Stimulated activated CD8-positive, alpha-beta memory T cell treated with anti-CD3 and anti-CD28 coated beads, Interleukin-15, amount 100 ng/mL, for 4 hours (primary cell): ENCODE measurements at places on chromosomes 3 and 15.

DNA sequence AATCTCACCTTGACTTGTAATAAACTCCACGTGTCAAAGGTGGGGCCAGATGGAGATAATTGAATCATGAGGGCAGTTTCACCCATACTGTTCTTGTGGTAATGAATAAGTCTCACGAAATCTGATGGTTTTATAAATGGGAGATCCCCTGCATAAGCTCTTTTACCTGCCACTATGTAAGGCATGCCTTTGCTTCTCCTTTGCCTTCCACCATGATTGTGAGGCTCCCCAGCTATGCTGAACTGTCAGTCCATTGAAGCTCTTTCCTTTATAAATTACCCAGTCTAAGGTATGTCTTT is 45.5 kb downstream of the SUCNR1 start:
- DNase-seq: no peak

- DNase-seq: no peak
Observed at GRCh38 chr15:89806210-89806558, 8.5 kb downstream of the ANPEP start.

- no peak for DNase-seq
Observed at GRCh38 chr3:30253832-30254231, 352.6 kb upstream of the TGFBR2 start.

- DNase-seq: no peak
Observed at GRCh38 chr3:134314588-134315285, 59.5 kb downstream of the AMOTL2 start.

- no peak for DNase-seq
Observed at GRCh38 chr15:93496888-93497287, 407.9 kb upstream of the RGMA start.

DNA sequence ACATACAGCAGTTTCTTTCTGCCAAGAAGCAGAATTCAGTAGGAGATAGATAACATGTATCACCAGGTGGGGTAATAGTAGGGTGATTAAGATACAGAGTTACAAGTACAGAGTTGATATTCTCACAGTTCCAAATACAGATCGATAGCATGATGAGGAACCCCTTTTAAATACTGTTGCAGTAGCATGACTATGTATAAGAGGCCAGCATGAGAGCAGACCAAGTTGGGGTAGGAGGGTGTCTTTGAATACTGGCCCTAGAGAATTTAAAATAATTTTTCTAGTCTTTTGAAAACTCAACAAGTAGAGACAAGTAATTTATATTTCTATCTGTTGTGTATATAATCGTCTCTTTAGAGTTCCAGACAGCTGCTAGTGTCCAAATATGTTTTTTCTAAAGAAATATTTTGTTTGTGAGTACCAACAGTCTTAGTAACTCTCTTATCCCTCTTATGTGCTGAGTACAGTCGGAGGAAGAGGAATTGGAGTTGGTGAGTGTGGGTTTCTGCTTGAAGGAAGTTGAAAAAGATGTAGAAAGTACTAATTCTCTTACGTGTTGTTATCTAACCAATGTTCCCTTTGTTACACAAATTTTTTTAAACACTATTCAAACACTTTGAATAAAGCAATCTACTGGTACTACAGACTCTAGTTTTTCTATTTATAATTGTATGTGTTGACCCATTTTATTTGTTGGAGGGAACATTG is 30.2 kb downstream of the LYSMD4 start:
- DNase-seq: no peak

GRCh38 chr3:123679712-123680386 is 95.0 kb upstream of the HACD2 start:
- no peak for DNase-seq

DNA sequence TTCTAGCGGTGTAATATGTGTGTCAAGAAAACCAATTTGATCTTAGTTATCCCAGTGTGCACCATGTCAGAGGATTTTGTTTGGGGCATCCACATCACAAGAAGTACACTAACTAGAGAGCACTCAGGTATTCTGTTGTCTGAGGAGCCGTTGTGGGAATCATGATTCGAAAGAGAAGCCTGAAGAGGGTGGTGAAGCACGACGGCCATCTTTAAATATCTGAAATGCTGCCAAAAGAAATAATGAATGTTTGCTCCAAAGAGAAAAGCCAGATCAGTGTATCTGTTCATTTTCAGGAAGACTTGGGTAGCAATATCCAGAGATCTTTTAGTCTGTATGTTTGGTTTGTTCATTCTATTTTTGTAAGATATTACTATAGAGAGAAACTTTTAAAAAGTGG is 180.7 kb downstream of the KLHL25 start:
- no peak for DNase-seq

GRCh38 chr15:40843261-40843884 is 475 bp upstream of the SPINT1 start:
- no peak for DNase-seq

DNA sequence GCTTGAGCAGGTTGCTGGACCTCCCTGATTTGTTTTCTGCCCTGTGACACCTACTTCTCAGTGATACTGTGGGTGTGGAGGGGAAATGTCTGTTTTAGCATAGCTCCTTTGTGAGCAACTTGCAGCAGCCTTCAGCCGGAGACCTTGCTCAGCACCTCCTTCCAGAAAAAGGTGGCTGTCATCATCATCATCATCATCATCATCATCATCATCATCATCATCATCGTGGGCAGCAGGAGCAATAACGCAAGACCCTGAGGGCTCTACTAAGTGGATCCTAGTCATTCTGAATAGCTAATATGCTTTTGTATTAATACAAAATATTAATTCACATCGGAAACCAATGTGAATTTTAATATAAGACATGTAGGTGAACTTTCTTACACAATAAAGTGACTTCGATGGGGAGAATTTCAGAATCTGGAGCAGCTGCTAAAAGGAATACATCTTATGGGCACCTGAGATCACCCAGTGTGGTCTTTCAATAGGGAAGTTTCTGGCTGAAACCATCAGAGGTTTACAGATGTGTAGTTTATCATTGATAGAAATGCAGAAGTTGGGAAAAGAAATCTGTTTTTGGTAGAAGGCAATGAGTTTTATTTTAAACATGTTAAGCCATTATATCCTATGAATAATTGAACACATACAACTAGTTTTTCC is 8.6 kb downstream of the GABRR3 start:
- DNase-seq: no peak

DNA sequence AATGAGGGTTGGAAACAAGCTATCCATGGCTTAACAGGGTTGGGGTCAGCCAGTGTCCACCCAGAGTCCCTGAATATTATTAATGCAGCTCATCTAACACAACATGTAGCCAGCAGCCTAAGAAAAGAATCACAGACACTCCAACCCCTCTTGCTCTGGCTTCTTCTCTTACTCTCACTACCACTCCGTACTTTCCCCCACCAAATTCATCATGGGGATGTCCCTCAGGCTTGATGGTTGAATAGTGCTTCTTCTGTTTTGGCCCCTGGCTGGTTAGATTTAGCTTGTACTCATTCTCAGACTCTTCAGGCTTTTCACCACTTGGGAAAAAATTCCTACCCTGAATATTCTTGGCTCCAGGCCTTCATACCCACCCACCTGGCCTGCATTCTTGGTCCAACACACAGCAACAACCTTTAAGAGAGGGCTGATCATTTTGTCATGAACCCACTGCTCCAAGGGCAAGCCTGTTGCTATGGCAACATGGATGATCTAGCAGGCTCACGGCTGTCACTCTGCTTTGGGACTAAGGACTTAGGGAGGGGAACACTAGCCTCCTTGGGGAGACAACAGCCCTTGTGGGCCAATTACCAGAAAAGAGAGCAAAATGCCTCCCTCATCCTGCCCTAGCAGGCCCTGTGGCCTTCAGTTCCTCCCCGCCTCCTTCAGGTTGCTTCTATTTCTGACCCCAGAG is 9.4 kb upstream of the MED12L start:
- DNase-seq: no peak

- no peak for DNase-seq
Observed at GRCh38 chr15:95653361-95653805, 677.1 kb upstream of the NR2F2 start.

DNA sequence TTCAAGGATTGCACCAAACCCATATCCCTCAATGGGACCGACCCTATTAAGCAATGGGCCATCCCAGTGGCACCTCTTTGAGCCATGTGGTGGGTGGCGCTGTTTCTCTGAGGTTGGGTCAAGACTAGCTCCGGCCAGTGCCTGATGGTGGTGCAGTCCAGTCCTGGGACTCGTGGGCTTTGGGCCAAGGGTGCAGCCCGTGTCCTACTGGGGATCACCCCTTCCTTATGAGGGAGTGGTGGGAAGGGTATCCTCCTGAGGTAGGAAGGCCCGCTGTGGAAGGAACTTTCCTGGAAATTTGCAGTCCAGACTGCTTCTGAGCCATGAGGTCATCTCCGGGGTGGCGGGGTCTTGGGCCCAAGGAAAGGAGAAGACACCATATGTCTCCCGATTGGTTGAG is 231.6 kb downstream of the SNRPN start:
- no peak for DNase-seq

GRCh38 chr3:39272191-39272590 is 7.6 kb downstream of the CX3CR1 start:
- DNase-seq: no peak

- DNase-seq: no peak
Observed at GRCh38 chr15:39643727-39644126, 62.8 kb downstream of the THBS1 start.

DNA sequence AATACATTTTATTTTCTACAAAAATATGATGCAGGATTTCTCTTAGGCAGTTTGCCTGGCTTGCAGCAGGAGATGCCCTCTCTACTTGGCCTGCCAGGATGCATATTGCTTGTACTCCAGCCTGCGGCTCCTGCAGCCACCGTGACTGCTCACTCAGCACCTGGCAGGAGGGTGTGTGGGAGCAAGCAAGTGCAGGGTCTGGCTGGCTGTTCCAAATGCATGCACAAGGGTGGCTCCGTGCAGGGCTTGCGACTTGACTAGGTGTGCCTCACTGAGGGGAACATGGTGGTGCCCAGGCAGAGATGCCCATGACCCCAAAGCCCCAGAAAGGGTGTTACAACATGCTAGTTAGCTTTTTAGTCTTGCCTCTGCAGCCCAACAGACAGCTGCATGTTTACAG is 1240.2 kb upstream of the ALCAM start:
- no peak for DNase-seq

DNA sequence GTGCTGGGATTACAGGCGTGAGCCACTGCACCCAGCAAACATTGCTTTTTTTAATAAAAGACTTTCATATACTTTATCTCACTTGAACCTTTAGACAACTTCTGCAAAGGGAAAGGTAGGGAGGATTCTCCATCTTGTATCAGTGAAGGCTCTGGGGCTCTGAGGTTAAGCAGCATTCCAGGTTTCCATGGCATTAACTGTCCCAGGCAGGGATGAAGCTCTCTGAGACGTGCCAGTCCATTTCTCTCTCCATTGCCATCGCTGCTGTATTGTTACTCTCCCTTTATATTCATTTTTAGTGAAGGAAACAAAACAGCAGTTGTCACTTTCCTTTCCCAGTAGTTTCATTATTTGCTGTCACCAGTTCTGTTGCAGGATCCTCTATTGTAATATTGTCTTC is 342.4 kb downstream of the LPP start:
- DNase-seq: no peak

DNA sequence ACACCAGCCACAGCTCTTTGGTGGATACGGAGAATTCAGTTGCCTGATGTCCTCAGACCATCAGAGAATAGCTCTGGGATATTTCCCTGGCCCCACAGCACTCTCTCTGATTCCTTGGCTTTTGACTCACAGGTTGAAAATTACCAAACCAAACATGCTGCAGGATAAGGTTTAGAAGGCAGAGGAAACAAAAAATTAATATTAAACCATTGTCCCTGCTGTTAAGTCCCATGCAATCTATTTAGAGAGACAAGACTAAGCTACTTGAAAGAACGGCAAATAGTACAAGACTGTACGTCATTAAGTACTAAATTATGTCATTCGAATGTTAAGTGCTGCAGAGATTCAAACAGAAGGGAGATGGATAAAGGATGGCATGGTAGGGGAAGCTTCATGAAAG is 501.4 kb downstream of the MECOM start:
- DNase-seq: no peak

- no peak for DNase-seq
Observed at GRCh38 chr3:120496278-120497002, 45.6 kb upstream of the FSTL1 start.

GRCh38 chr15:39154776-39155175 is 426.1 kb upstream of the THBS1 start:
- DNase-seq: no peak

- no peak for DNase-seq
Observed at GRCh38 chr3:190865828-190866227, 3.3 kb upstream of the GMNC start.

DNA sequence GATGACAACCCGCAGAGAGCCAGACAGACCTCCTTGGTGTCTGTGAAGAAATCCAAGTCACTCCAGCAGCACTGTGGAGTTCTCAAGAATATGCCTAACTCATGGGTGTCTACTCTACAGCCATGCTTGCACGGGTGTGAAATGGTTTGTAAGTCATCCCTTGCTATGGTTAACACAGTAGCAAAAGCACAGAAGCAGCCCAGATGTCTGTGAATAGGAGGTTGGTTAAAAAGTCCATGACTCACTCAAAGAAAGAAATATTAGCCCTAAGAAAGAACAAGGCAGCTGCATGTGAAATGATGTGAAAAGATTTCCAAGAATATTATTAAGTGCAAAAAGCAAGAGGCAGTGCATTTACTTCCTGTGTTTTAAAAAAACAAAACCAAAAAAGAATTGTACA is 12.1 kb upstream of the LIMD1 start:
- DNase-seq: no peak

- no peak for DNase-seq
Observed at GRCh38 chr15:80115021-80115420, 37.8 kb upstream of the FAH start.

DNA sequence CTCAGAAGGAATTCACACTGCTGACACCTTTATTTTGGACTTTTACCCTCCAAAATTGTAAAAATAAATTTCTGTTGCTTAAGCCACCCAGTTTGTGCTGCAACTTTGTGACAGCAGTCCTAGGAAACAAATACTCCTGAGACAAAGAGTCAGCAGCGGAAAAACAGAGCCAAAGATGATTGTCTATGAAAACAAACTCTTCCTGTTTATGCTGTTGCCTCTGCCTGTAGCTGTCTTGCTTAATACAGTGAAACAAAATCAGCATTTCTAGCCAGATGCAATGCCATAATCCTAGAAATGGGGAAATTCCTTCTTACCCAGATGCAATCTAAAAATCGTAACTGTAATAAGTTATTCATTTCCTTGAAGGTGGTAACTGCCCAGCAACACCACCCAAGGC is 387.5 kb upstream of the ATP11B start:
- no peak for DNase-seq

DNA sequence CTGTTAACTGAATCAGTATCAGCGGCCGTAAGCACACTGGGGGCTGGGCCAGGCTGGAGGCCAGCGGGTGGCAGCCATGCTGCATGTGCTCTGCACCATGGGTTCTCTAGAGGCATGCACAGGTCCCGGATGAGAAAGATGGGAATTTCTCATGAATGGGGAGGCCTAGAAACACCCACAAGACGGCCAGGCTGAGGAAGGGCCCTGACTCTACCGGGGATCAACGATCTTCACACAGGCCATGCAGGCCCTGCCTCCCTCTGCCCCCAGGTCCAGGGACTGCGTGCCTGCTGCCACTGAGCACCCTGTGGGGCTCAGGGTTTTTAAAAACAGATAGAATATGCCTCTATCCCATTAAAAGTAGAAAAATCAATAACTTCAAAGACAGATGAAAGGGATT is 32.7 kb downstream of the SLC41A3 start:
- DNase-seq: no peak

- no peak for DNase-seq
Observed at GRCh38 chr15:76345583-76345879, 9.0 kb downstream of the ISL2 start.
